ENCODE measurements at places on chromosomes 12 and 14. TPM values are rescaled to one million over a fixed set of nuclear protein-coding genes. Genes with fewer than 3 reads are reported as not detected.

DNA sequence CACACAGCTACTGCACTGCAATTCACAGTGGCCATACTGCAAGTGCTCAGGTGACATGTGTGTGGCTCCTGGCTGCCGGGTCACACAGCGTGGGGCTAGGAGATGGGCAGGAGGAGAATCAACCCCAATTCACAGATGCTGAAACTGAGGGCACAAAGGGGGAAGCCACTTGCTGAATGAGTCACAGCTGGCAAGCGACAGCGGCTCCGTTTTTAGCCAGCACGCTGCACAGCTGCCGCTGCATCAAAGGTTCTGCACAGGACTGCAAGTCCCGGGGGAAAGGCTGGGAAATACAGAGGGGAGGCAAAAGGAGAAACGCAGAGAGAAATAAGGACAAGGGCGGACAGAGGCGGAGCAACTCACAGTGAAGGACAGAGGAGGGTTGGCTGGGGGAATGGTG is 57.9 kb downstream of the KDM2B start:
- H3K27me3 ChIP-seq: no peaks in the 10 kb centered on the region
- no peak overlapping the region for H3K27ac ChIP-seq
- no peak for DNase-seq

The GZMH gene
- 4.0 TPM for total RNA-seq

- H3K36me3 ChIP-seq: no peaks in the 10 kb centered on the region
- DNase-seq: no peak
- no peaks in the 10 kb centered on the region for H3K27me3 ChIP-seq
- peaks cover 27% of the 10 kb centered on the region for H3K4me1 ChIP-seq
- H3K27ac ChIP-seq: no peak overlapping the region
Measured at GRCh38 chr14:100309028-100309737, 2.9 kb upstream of the SLC25A29 start.

DNA sequence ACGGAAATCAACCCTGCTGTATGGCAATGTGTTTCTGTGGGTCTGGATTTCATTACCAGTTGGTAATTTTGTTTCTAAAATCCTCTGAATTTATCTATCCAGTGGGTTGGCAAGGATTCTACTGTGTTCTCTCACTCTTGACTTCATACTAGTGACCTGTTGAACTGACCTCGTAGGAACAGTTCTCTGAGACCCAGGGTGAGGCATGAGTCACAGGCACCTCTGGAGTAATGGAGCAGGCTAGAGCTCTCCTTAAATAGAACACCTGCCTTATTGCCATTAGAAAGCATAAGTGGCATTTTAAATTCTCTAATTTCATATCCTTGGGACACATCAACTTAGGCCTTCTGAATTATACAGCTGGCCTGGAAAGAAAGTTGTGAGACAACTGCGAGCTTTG is 258.3 kb upstream of the NAV3 start:
- no peak overlapping the region for H3K27ac ChIP-seq
- no peak overlapping the region for H3K4me3 ChIP-seq
- no peak for DNase-seq
- no peaks in the 10 kb centered on the region for H3K36me3 ChIP-seq
- no peaks in the 10 kb centered on the region for H3K27me3 ChIP-seq

GRCh38 chr12:4648104-4648500 is 749 bp downstream of the AKAP3 start:
- H3K27ac ChIP-seq: peak overlapping the region; percentile 57
- H3K36me3 ChIP-seq: no peaks in the 10 kb centered on the region
- peak overlapping the region; percentile 86 for H3K4me3 ChIP-seq
- H3K4me1 ChIP-seq: peaks cover 15% of the 10 kb centered on the region
- DNase-seq: no peak
- H3K27me3 ChIP-seq: no peaks in the 10 kb centered on the region

GRCh38 chr14:33805593-33805992 is 145.3 kb downstream of the EGLN3 start:
- H3K27me3 ChIP-seq: no peaks in the 10 kb centered on the region
- no peaks in the 10 kb centered on the region for H3K4me1 ChIP-seq
- no peak overlapping the region for H3K27ac ChIP-seq
- no peak overlapping the region for H3K4me3 ChIP-seq
- no peak for DNase-seq

The IAPP gene
- total RNA-seq: not detected

The NIN gene
- total RNA-seq: 92.8 TPM

The SPTB gene
- 0.10 TPM for total RNA-seq

GRCh38 chr12:26821212-26821701 is 11.7 kb downstream of the ITPR2 start:
- no peak overlapping the region for H3K4me3 ChIP-seq
- H3K27ac ChIP-seq: no peak overlapping the region
- H3K36me3 ChIP-seq: no peaks in the 10 kb centered on the region
- H3K4me1 ChIP-seq: no peaks in the 10 kb centered on the region

- no peaks in the 10 kb centered on the region for H3K36me3 ChIP-seq
- no peaks in the 10 kb centered on the region for H3K27me3 ChIP-seq
- H3K4me3 ChIP-seq: no peak overlapping the region
- no peaks in the 10 kb centered on the region for H3K4me1 ChIP-seq
Measured at GRCh38 chr12:105974738-105975137, 164.0 kb downstream of the NUAK1 start.

GRCh38 chr14:52951681-52952554 is 1.1 kb upstream of the FERMT2 start:
- peak overlapping the region; percentile 54 for H3K4me3 ChIP-seq
- H3K4me1 ChIP-seq: peaks cover 12% of the 10 kb centered on the region
- no peak for DNase-seq
- H3K36me3 ChIP-seq: no peaks in the 10 kb centered on the region

The PPP4R4 gene
- total RNA-seq: 0.54 TPM

GRCh38 chr14:34873589-34874385 is 1.4 kb downstream of the BAZ1A start:
- H3K27ac ChIP-seq: peak overlapping the region; percentile 100
- peak; percentile 57 for DNase-seq
- H3K36me3 ChIP-seq: no peaks in the 10 kb centered on the region
- H3K4me1 ChIP-seq: peaks cover 11% of the 10 kb centered on the region

- no peaks in the 10 kb centered on the region for H3K36me3 ChIP-seq
- no peak for DNase-seq
- no peak overlapping the region for H3K4me3 ChIP-seq
- H3K27me3 ChIP-seq: no peaks in the 10 kb centered on the region
- H3K27ac ChIP-seq: no peak overlapping the region
Measured at GRCh38 chr12:59820594-59821011, 224.8 kb downstream of the SLC16A7 start.

The ZDHHC22 gene
- total RNA-seq: not detected

- H3K27me3 ChIP-seq: no peaks in the 10 kb centered on the region
- peak overlapping the region; percentile 63 for H3K4me3 ChIP-seq
- peaks cover 8% of the 10 kb centered on the region for H3K36me3 ChIP-seq
- no peak for DNase-seq
- H3K4me1 ChIP-seq: peaks cover 62% of the 10 kb centered on the region
Measured at GRCh38 chr14:95515080-95515489, 1.4 kb downstream of the SYNE3 start.

DNA sequence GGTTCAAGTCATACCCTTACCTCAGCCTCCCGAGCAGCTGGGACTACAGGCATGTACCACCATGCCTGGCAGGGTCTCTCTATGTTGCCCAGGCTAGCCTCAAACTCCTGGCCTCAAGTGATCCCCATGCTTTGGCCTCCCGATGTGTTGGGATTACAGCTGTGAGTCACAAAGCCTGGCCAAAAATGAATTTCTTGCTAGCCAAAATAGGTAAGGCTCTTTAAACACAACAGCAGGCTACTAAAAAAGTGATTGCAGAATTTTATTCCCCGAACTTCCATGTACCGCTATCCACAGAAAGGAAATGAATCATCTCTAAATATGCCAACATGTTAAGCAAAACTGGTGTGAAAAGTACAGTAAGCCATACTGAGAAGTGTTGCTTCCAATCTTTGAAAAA is 50.6 kb downstream of the WDHD1 start:
- no peak overlapping the region for H3K4me3 ChIP-seq

The CPM gene
- 1.6 TPM for total RNA-seq

DNA sequence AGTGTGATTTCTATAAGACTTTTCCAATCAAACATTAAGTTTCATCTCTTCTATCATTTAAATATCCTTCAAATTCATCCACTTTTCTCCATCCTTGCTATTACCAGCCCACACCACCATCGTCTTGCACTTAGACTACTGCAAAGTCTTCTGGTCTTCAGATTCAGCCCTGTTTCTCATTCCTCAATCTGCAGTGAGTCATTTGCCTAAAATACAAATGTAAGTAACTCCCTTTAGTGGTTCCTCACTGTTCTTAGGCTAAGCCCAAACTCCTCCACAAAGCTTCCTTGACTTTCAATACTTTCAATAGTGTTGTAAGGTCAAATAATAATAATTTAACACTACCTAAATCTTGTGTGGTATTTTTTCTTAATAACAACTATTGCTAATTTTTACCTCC is 83.3 kb downstream of the PLEKHG7 start:
- DNase-seq: no peak
- no peak overlapping the region for H3K4me3 ChIP-seq
- no peaks in the 10 kb centered on the region for H3K27me3 ChIP-seq

- H3K27me3 ChIP-seq: no peaks in the 10 kb centered on the region
- no peaks in the 10 kb centered on the region for H3K4me1 ChIP-seq
- no peak overlapping the region for H3K27ac ChIP-seq
- no peaks in the 10 kb centered on the region for H3K36me3 ChIP-seq
- no peak for DNase-seq
Measured at GRCh38 chr14:33940561-33941011, 10.3 kb downstream of the EGLN3 start.

DNA sequence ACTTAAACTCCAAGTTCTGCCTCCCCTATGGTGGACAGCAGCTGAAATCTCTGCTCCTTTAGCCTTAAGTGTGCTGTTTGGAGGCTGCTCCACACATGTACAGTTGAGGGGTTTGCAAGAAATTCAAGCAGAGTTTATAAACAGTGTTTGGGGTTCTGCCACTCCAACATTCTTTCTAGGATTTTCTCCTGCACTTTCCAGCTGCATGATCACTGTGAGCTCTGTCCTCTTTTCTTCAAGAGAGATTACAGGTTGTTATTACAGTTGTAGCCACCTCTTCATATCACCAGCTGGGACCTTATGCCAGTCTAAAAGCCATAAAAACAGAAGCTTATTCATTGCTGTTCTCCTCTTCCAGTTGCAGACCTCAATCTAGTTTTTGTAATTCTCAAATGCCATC is 8.4 kb downstream of the ZBTB25 start:
- no peak overlapping the region for H3K27ac ChIP-seq
- no peak overlapping the region for H3K4me3 ChIP-seq
- peaks cover 44% of the 10 kb centered on the region for H3K4me1 ChIP-seq

DNA sequence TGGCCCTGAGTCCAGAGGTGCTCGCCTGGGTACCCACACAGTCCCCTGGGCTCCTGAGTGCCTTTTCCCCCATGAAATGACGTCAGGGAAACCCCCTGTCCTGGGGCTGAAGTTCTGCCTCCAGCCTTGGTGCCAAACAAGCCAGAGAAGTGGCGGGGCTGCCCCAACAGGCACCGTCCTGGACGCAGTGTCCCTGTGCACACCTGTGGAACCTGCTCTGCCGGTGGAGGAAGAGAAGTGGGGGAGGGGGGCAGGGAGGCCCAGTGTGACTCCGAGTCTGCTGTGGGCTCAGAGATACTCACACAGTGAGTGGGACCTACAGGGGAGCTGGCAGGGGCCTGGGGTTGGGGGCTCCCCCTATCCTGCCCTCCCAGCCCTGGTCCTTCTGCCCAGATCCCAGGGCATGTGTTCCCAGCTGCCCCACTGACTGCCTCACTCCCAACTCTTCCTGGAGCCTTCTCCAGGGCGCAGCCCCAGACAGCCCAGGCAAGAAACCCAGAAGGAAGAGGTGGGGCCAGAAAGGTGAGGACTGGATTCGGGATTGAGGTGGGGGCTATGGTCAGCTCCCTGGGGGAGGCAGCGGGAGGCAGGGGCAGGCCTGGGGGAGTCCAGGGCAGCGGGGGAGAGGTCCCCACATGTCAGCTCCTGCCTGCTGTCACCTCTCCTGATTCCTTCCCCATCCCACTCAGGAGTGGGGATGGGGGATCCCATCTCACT is 24.7 kb downstream of the CCDC85C start:
- H3K27ac ChIP-seq: no peak overlapping the region
- H3K36me3 ChIP-seq: no peaks in the 10 kb centered on the region
- no peak for DNase-seq
- H3K4me3 ChIP-seq: no peak overlapping the region
- H3K4me1 ChIP-seq: no peaks in the 10 kb centered on the region

DNA sequence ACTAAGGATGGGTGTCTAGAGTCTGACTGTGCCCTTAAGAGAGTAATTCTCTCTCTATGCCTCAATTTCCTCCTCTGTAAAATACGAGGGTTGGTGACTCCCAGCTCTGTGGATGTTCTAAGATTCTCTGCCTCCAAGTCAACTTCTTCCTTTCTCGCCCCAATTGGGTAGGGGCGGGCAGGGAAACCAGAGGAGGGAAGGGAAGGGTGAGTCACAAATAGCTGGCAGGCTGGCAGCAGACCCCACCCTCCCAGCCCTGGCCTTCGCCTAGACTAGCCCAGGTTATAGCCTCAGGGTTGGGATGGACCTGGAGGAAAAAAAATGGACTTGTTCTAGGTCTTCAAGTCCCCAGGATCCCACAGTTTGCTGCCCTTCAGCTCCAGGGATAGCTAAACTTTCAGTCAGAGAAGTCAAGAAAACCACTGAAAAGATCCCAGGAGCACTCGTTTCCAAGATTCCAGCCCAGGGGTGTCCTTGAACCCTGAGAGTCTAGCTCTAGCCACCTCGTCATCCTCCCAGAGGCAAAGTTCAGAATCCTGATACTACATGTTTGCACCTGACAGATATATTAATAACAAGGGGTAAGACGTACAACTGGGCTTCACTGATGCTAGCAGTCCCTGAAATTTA is 2.3 kb downstream of the DGKA start:
- H3K36me3 ChIP-seq: peaks cover 45% of the 10 kb centered on the region
- DNase-seq: no peak
- H3K27me3 ChIP-seq: no peaks in the 10 kb centered on the region
- peak overlapping the region; percentile 73 for H3K27ac ChIP-seq
- peaks cover 48% of the 10 kb centered on the region for H3K4me1 ChIP-seq

- no peaks in the 10 kb centered on the region for H3K27me3 ChIP-seq
- no peak overlapping the region for H3K27ac ChIP-seq
- no peaks in the 10 kb centered on the region for H3K4me1 ChIP-seq
- no peak overlapping the region for H3K4me3 ChIP-seq
Measured at GRCh38 chr12:12977231-12977630, 22.8 kb downstream of the HEBP1 start.

- H3K36me3 ChIP-seq: no peaks in the 10 kb centered on the region
- H3K27ac ChIP-seq: no peak overlapping the region
- H3K4me3 ChIP-seq: no peak overlapping the region
- H3K4me1 ChIP-seq: no peaks in the 10 kb centered on the region
Measured at GRCh38 chr12:108933949-108934348, 54.1 kb downstream of the DAO start.

The ADSS1 gene
- total RNA-seq: 3.2 TPM

- H3K36me3 ChIP-seq: no peaks in the 10 kb centered on the region
- no peak overlapping the region for H3K27ac ChIP-seq
- DNase-seq: no peak
- H3K4me3 ChIP-seq: no peak overlapping the region
Measured at GRCh38 chr12:38648813-38649212, 256.6 kb downstream of the CPNE8 start.

DNA sequence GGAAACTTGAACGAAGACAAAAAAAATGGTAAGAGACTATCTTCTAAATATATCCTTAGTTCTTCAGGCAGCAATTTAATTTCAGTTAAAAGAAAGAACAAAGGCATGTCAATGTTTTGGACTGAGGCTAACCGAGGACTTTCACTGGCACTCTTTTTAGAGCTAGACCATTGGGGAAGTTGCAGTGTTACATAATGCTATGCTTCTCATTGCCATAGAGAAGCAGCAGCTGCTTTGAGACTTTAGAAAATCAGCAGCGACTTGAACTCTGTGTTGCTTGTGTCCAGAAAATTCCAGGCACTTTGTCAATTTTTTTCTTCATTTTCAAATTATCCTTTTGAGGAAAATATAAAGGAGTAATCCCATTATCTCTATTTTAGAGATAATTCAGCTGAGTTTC is 964.2 kb downstream of the NRXN3 start:
- no peak overlapping the region for H3K4me3 ChIP-seq
- no peaks in the 10 kb centered on the region for H3K36me3 ChIP-seq
- H3K27ac ChIP-seq: no peak overlapping the region
- H3K4me1 ChIP-seq: no peaks in the 10 kb centered on the region
- H3K27me3 ChIP-seq: no peaks in the 10 kb centered on the region
